Stimulated activated CD4-positive, alpha-beta T cell treated with anti-CD3 and anti-CD28 coated beads, Interleukin-15, amount 100 ng/mL, for 48 hours (primary cell): ENCODE measurements at places on chromosomes 1 and 21.
A peak's percentile ranks its signal among the peaks of the same experiment; 100 is the strongest.

DNA sequence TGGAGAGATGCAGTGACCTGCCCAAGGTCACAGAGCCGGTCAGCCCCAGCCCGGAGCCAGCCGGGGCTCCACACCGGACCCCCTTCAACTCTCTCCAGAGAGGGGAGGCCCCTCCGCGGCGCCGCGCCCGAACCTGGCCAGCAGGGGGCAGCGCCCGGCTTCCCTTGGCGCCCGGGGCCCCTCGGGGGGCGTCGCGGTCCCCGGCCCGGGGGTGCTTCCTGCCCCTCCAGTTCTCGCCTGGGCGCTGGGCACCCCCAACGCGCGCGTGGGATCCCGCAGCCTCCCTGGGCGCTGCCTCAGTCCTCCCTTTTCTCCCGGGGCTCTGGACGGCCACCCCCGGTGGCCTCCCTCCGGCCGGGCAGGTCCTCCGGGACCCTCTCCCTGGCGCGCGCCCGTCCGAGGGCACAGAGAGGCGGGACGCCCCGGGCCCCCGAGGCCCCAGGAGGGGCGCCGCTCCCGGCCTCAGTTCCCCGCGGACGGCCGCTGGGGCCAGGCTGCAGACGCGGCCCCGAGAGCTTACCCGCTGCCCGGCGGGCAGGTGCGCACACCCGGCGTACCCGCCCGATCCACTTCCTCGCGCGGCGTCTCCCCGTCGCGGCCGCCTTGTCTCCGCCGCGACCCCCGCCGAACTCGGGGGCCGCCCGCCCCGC lies 406 bp downstream of the HTR1D start:
- DNase-seq, result no peak

- DNase-seq, result no peak
Measured at GRCh38 chr1:96840396-96840795, 118.8 kb downstream of the PTBP2 start.

GRCh38 chr1:151839457-151840403 lies at the start of gene C2CD4D:
Gene C2CD4D, minus strand, starts transcription at chr1:151839820. Its CDS starts 831 bp downstream, at chr1:151838989.
- peak; percentile 63 for DNase-seq

- no peak for DNase-seq
Measured at GRCh38 chr1:61950418-61950817, 208.1 kb downstream of the PATJ start.

DNA sequence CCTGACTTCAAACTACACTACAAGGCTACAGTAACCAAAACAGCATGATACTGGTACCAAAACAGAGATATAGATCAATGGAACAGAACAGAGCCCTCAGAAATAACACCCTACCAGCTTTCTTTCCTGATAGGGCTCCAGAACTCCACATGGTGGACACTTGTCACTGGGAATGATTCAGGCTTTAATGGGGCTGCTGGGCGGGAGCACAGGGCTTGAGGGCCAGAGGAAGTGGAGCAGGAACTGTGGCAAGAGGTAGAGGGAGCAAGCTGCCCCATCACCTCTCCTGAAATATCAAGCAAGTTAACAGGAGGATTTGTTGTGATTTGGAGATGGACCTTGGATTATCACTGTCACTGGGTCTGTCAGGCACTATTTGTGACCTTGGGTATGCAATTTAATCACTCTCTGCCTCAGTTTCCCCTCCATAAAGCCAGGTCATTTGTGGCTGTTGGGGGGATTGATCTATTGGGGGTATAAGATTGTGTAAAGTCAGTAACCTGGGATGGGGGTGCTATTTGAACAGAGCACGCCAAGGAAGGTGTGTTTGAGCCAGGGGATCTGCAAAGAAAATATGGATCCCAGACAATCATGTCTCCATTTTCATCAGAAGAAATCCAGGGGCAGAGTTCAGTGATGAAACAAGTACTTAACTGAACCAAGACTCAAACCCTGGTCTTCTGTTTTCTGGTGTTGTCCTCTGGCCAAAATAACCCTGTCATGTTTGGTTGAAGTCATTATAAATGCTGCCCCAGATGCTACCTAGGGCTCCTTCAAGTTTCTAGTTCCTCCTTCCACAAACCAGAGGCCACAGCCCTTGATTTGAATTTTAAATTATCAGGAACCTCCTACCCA lies 25.2 kb downstream of the ETS2 start:
- no peak for DNase-seq

DNA sequence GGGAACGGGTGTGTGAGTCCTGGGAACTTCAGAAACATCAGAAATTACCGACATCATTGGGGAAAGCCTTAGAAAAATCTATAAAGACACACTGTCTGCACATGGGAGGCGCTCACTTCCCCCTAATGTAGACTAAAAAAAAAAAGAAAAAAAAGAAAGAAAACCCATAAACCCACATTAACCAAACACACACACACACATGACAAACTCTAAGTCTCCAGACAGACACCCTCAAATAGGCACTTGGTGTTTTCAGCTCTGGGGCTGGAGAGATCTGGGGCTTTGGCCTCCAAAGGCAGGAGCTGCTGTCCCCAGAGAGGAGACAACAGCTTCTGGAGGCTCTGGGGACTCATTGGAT lies 13.2 kb upstream of the SDHB start:
- DNase-seq, result no peak

- no peak for DNase-seq
Measured at GRCh38 chr21:43608664-43609063, 50.6 kb downstream of the HSF2BP start.
